CD4-positive, alpha-beta T cell treated with Interleukin-15 for 1 hour (primary cell): ENCODE measurements at places on chromosomes 6 and 20.

- no peak for DNase-seq
Measured at GRCh38 chr20:36528176-36528874, 13.0 kb upstream of the MYL9 start.

GRCh38 chr6:45430590-45431202 lies 53.0 kb upstream of the SUPT3H start:
- no peak for DNase-seq

DNA sequence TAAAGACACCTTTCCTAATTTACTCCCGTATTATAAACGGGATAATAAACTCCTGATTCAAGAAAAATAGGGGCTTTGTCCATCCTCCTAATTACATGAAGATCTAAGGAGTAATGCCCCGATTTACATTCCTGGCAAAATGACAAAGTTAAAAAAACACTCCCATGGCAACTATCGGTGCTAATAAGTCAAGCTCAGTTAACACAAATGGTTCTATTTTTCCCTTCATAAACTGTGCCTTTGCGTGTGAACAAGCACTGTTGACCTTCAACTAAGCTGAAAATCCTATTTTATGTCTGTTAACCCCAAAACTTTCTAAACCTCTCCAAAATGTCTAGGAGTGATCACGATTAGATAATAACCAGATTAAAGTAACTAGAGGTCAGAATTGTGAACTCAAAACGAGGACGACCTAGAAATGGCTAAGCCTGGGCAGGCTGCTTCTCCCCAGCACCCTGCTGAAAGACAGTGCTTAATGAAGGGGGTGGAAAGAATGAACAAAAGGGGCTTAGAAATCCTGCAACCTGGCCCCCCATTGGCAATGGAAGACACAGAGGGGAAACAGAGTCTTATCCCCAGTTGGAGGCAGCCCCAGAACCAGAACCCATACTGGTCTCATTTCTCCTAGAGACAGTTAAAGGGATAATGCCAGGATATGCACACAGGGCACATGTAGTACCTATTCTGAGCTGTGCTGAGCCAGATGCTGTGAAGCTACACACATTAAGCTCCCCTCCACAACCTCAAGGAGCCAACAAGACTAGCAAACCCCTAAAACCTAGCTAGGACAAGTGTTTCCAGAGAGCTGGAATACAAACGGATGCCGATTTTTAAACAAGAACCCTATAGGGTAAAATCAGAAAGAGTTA lies 23.0 kb downstream of the SLC23A2 start:
- no peak for DNase-seq

DNA sequence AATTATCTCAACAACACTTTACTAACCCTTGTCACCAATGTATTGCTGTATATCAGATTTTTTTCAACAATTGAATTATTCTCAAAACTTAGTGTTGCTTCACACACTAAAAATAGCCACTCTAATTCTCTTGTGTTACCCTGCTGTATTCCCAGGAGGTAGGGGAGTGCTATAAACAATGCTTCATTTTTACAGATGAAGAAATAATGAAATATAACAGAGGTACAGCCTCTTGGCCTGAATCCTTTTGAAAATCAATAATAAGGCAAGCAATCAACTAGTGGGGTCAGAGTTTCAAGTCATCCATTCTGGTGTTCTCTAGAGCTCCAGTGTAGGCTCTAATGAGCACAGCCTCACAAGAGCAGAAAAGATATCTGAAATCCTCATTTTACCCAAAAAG lies 10.9 kb downstream of the HIVEP2 start:
- DNase-seq = no peak

GRCh38 chr20:58906894-58907293 lies 54.4 kb downstream of the GNAS start:
- no peak for DNase-seq

GRCh38 chr6:112636650-112637262 lies 289.6 kb downstream of the RFPL4B start:
- DNase-seq = no peak

GRCh38 chr6:11847515-11848345 lies 69.1 kb upstream of the ADTRP start:
- DNase-seq = no peak

- DNase-seq = no peak
Measured at GRCh38 chr6:109087661-109088264, 6.9 kb downstream of the SESN1 start.

- DNase-seq = peak; percentile 78
Measured at GRCh38 chr20:57389695-57390603, 1.2 kb upstream of the RBM38 start.

DNA sequence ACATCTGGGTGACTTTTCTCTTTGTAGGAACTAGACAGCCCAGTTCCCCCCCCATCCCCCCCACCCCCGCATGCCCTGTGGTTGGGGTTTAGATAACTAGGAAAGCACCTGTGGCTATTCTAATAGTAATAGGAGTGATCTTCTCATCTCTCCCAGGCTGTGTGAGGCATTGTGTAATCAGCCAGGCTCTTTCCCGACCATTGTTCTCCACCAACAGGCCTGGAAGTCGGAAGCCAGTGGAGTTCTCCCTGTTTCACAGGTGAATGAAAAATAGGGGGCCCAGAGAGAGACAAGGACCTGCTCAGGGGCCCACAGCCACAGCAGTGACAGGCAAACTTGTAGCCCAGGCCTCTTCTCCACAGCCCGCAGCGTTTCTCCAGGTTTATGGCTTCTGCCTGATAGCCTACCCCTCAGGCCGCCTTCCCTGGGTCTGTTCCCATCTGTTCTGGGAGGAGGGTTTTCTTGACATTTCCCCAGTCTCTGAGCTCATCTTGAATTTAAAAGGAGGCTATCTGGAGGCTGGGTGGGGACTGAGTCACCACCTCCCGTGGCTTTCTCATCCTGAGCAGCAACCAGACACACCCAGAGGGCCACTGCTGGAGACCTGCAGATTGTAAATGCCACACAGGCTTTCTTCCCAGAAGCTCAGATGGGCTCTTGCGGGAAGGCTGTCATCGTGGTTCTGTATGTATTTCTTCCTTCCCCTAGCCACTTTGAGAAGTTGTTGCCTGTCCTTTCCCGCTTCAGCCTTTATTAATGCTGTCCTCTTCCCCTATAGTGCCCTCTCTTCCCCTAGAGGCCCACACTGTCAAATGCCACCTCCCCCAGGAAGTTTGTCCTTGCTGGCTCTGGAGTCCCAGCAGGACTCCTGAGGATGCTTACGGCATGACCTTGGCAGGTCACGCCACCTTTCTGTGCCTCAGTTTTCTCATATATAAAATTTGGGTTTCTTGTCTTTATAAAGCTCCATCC lies 75.9 kb upstream of the MYL9 start:
- no peak for DNase-seq

DNA sequence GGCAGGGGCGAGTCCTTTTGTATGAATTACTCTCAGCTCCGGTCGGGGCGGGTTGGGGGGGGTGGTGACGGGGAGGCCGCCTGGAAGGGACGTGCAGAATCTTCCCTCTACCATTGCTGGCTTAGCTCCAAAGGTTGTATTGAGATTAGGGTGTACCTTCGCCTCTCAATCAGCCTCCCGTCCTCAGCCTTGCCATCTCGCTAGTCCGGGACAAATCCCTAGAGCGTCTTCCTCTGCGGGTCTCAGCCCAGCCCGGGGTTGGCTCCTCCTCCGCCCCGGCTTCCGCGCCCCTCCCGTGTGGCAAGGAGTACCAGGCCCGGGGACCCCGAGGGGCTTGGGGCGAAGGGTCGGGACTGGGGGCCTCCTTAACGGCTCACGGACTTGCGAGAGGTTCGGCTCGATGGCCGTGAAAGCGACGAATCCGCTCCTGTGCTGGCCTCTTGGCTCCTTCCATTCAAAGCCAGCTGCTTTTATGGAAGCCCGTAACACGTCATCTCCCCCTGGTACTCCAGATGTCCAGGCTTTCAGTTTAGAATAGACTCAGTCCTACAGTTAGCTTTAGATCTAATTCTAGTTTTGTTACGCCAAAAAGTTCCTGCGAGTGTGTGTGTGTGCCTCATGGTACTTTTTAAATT lies 636 bp upstream of the EEF1A1 start:
- no peak for DNase-seq

GRCh38 chr20:13581451-13581850 lies 57.3 kb downstream of the TASP1 start:
- DNase-seq = no peak

GRCh38 chr6:71387179-71387578 lies 98.6 kb downstream of the OGFRL1 start:
- no peak for DNase-seq

DNA sequence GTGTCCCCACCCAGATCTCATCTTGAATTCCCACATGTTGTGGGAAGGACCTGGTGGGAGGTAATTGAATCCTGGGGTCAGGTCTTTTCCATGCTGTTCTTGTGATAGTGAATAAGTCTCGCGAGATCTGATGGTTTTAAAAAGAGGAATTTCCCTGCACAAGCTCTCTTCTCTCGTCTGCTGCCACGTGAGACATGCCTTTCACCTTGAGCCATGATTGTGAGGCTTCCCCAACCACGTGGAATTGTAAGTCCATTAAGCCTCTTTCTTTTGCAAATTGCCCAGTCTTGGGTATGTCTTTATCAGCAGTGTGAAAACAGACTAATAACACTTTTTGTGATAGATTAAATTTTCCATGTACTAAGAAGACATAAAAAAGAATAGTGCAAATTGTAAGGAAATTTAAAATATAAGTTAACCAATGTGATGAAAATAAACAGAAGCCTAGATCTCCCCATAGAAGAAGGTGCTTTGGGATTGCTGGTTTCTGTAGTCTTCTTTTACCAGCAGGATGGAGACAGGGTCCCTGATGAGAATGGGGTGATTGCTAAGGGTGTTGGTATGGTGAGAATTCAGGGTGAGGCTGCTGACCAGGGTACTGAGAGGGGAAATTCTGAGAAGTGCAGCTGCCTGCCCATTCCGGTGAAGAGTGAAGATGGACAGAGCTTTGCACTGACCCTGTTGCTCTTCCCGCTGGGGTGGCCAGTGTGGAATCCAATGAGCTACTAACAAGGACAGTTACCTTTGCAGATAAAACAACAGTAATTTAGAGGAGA lies 50.7 kb downstream of the BMP2 start:
- DNase-seq = no peak

GRCh38 chr6:107448776-107449175 lies 10.6 kb downstream of the PDSS2 start:
- DNase-seq = no peak

DNA sequence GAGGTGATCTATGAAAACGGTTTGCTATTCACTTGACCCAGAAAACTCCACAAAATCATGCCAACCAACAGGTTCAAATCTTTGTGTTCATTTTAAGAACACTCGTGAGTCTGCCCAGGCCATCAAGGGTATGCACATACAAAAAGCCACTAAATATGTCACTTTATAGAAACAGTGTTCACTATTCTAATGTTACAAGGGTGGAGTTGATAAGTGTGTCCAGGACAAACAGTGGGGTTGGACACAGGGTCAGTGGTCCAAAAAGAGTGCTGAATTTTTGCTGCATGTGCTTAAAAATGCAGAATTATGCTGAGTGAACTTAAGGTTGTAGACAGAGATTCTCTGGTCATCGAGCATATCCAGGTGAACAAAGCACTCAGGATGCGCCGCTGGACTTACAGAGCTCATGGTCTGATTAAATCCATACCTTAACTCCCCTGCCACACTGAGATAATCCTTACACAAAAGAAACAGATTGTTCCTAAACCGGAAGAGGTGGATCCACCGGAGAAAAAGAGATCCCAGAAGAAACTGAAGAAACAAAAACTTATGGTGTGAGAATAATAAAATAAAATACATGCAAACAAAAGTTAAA lies 23.5 kb downstream of the KIAA0408 start:
- no peak for DNase-seq

GRCh38 chr20:10524643-10525042 lies 89.5 kb downstream of the SLX4IP start:
- DNase-seq = no peak

DNA sequence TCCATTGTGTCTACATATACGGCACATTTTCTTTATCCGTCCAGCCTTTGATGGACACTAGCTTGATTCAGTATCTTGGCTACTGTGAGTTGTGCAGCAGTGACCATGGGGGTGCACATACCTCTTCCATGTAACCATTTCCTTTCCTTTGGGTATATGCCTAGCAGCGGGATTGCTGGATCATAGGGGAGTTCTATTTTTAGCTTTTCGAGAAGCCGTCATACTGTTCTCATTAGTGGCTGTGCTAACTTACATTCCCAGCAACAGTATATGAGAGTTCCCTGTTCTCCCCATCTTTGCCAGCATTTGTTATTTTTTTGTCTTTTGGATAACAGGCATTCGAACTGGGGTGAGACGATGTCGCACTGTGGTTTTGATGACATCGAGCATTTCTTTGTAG lies 395.0 kb downstream of the SMOC2 start:
- no peak for DNase-seq

DNA sequence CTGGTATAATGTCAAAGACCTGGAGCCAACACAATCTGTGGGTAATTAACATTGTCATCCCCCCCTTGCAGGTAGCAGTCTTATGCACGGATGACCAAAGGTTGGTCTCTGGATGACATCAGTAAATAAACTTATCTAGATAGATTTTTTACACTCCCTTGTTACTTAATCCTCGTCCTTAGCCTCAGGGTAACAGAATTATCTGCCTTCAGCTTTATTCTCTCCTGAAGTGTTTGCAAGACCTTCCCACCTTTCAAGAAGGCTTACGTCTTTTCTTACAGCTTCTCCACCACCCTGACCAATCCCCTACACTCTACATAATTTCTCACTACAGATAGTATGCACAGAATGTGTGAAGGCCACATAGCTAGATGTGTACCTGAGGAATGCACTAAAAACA lies 434.8 kb upstream of the HTR1E start:
- DNase-seq = no peak

DNA sequence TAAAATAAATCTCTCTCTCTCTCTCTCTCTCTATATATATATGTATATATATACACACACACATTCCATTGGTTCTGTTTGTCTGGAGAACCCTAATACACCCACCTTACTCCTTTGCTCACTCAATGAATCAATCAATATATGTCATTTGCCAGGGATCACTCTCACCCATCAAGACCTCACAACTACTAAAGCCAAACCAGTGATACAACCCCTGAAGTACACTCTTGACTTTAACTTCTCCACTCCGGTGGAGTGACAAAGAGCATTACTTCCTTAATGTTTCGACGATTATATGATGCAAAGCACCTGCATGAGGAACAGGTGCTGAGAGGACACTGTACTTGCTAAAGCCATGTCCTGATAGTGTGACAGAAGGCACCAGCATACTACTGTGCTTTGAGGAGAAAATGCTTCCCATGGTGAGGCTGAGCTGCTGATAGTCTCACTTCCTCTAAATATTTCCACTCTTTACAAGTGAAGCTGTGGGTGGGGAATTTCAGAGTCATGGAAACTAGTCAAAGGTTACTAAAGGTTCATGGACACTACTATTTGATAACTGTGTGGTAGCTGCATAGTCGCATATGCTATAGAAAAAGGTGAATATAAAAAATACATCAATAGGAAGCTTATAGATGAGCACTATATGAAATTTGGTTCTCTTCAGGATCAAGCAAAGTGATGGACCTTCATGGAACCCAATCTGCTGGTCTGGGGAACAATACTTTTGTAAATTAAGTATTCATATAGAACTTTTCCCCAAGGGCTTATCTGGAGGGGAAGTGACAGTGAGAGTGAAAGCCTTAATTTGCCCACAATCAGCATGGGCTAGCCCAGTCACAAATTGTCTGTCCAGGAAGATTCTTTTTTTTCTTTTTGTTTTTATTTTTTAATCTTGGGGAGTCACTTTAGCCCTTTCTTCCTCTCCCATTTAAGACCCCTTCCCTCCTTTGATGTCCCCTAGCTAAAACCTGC lies 141.9 kb upstream of the NEDD9 start:
- peak; percentile 57 for DNase-seq
